Mammary epithelial cell (primary cell): ENCODE measurements at places on chromosomes 13 and 19. TPM values are rescaled to one million over a fixed set of nuclear protein-coding genes. Genes with fewer than 3 reads are reported as not detected.

PHF11 gene
- polyA plus RNA-seq, result 8.9 TPM

MISP3 gene
- polyA plus RNA-seq, result 0.59 TPM

PSG1 gene
- polyA plus RNA-seq, result 0.10 TPM

RNF17 gene
- polyA plus RNA-seq, result not detected

NCAN gene
- polyA plus RNA-seq, result not detected

LGALS14 gene
- polyA plus RNA-seq, result not detected

CRX gene
- polyA plus RNA-seq, result not detected

TMC4 gene
- 5.3 TPM for polyA plus RNA-seq

RASL11A gene
- polyA plus RNA-seq, result 1.5 TPM

LILRA1 gene
- not detected for polyA plus RNA-seq

OR7D2 gene
- not detected for polyA plus RNA-seq

OR4F17 gene
- polyA plus RNA-seq, result not detected
